ENCODE measurements at places on chromosomes 6 and 20. TPM values are rescaled to one million over a fixed set of nuclear protein-coding genes. Genes with fewer than 3 reads are reported as not detected.

FAM50B gene
- total RNA-seq: 7.1 TPM

WFDC12 gene
- total RNA-seq: not detected

MYO6 gene
- total RNA-seq: 11.4 TPM

C6orf163 gene
- 0.76 TPM for total RNA-seq

CPXM1 gene
- under 0.01 TPM for total RNA-seq

COL12A1 gene
- 301 TPM for total RNA-seq

TTPAL gene
- 23.9 TPM for total RNA-seq

LRRC1 gene
- total RNA-seq: 38.1 TPM

TRDN gene
- total RNA-seq: 0.76 TPM

NKX2-2 gene
- total RNA-seq: not detected

APMAP gene
- total RNA-seq: 62.4 TPM

ZBTB12 gene
- 2.9 TPM for total RNA-seq

POU3F2 gene
- not detected for total RNA-seq
